SK-N-MC (cell line): ENCODE measurements at places on chromosomes 7 and 10.

DNA sequence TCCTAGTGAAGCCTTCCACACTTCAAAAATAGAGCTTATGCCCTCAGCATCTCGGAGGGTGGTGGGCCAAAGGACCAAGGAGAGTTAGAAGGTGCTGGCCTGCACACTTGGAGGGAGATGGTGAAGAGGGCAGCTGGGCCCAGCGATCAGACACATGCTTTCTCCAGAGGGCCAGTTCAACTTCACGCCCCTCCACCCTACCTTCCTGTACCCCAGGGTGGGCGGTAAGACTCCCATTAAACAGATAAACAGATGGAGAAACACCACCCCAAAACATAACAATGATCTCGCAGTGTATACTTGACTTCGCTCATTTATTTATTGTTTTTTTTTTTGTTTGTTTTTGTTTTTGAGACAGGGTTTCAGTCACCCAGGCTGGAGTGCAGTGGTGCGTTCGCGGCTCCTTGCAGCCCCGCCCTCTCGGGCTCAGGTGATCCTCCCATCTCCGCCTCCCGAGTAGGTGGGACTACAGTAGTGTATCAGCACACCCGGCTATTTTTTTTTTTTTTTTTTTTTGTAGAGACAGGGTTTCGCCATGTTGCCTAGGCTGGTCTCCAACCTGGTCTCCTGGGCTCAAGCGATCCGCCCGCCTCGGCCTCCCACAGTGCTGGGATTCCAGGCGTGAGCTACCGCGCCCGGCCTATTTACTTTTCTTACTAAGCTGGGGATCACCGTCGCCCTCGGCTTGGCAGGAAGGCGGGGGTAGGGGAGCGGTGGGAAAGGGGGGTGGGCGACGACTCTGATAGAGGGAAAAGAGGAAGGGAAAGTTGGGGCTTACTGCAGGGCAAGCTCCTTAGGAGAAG lies 1.8 kb downstream of the C10orf95 start:
- no peak for DNase-seq

- DNase-seq = no peak
Measured at GRCh38 chr10:61642150-61642571, 20.6 kb upstream of the CABCOCO1 start.

DNA sequence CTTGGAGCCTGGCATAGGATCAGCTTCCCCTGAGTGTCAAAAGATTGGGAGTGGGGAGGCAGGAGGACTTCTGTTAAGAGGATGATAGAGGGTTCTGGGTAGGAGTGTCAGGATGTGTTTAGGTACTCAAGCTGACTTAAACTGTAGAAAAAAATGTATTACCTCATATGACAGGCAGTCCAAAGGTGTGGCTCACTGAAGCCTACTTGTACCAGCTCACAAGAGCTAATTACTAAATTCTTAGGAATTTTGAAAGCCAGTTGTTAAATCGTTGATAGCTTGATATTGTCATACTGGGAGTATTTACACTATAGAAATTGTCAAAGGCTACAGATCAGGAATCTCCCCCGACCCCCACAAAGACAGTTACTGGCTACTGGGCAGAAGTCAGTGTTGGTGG lies 32.1 kb downstream of the FAS start:
- no peak for DNase-seq

- no peak for DNase-seq
Measured at GRCh38 chr7:92716825-92717580, 119.4 kb downstream of the CDK6 start.

GRCh38 chr7:109094-109493 lies 83.3 kb upstream of the FAM20C start:
- no peak for DNase-seq

DNA sequence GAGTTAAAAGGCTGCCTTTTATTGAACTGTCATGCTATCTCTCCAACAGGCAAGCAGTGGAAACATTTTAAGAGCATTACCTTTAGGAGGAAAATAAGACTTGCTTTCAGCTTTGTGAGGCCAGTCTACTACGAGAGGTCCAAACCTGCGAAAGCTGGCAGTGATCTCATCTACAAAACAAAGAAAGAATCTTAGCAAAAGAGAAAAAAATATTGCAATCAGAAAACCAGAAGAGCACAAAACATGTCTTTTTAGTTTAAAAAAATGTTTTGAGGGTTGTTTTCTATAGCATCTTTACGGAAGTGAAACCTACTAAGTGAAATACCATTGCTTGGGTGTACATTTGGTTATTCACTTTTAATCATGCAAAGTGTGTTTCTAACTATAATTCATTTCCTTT lies 147.9 kb downstream of the CPEB3 start:
- no peak for DNase-seq

DNA sequence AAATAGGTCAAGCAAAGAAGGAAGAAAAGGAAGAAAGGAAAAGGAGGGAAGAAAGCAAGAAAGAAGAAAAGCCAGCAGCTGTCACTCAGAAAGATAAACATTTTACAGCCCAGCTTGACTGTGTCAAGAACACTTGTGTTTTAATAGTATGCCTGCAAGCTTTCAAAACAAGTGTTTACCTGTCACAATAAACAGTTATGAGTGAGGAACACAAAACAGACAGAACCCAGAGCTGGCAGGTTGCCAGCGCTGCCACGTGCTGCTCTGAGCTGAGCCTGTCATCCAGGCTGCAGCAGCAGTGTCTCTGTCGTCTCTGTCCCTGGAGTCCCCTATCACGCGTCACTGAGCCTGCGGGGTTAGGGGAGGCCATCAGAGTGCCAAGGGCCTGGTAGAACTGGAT lies 827.6 kb upstream of the AUTS2 start:
- no peak for DNase-seq

- no peak for DNase-seq
Measured at GRCh38 chr7:41695661-41696322, 7.1 kb downstream of the INHBA start.

GRCh38 chr7:5349437-5350173 lies 66.9 kb downstream of the SLC29A4 start:
- no peak for DNase-seq

DNA sequence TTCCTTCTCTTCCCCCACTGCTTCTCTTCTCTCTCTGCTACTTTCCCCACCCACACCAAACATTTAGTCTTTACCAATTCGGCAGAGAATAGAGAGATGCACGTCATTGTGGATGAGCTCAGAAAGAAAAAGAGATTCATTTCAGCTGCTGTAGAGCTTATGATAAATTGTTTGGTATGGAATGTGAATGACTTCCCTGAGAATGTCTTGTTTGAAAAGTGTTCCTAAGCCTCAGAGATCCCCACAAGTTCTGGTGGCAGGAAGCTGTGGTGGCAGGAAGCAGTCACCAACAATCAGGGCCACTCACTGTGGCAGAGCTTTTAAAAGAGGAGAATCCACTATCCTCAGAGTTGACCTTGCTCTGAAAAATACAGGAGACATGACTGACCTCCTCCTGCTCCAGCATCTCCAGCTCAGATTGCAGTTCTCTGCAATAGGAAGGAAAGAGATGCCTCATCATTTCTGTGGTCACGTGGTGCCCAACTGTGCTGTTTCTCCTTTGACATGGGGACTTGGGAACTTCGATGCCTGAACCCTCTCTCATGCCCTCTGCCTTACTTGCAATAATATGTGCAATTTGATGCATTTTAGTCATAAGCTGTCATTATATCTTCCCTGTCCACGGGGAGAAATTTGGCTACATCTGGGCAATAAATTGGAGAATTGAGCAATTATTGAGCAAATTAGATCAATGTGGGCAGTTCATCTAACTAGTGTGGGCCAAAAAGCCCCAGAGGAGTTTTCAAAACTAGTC lies 76.5 kb downstream of the BMPER start:
- DNase-seq = no peak

DNA sequence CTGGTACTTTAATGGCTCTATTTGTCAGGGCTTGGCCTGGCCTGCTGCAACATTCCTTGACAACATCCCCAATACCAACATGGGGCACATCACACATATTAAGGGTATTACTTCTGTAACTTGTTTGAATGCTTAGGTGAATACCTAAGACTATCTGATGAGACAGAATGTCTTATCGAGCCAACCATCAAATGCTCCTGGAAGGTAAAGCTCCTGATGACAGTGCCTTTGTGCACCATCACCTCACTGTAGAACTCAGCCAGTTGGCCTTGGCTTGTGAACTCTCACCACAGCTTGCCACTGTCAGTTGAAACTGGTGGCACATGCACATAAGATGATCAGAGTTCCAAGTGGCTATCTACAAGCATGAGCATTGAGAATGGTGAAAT lies 3.7 kb upstream of the MYO1G start:
- DNase-seq = no peak

GRCh38 chr7:121994625-121995410 lies 121.9 kb downstream of the PTPRZ1 start:
- peak; percentile 71 for DNase-seq

DNA sequence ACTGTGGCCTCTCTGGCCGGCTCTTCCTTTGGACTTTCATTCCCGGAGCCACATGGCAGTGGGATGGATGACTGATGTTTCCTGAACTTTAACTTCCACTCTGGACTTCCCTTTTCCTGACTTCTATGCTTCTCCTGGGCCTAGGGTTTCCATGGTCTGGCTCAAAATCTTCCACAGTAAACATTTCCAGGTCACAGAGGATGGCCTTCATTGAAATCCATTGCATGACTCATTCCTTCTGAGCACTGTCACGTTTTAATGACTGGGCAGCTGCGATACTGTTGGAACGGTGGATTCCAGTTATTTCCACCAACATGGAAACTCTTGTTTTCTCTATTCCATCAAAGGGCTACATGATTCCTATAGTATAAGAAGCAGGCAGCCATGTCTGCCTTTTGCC lies 24.4 kb upstream of the ZNF273 start:
- DNase-seq = no peak

DNA sequence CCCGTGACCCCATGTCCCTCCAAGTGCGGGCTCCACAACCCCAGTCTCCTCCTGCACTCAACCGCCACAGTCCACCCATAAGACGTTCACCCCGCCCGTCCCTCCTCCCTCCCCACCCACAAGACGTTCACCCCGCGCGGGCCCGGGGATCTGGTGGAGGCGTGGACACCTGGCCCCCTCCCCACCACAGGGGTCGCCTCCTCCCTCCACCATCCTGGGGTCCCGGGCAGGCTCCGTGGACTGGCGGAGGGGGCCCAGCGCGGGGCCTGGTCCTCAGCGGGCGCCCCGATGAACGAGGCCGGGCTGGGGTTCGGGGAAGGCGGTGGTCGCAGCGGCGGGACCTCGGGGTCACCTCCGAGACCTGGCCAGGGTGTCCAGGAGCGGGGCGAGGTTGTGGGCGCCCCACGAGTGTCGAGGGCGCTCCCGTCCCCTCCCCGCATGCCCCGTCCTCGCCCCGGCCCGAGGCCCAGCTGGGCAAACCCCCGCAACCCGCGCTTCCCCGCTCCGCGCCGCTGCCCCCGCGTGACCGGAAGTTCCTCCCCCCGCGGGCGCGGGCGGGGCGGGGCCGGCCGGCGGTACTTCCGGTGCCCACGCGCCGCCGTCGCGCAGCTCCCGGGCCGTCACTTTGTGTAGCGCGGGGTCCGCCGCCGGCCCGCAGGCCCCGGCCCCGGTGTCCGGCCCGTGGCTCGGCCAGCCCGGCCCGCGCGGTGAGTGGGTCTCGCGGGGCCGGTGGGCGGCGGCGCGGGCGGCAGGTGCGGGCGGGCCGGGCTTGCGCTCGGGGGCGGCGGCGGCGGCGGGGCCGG lies at the start of gene ZNF316:
TSS of gene ZNF316 (plus strand) at position 578 of the 803 bp plus-strand sequence. CDS start 5,092 bp downstream, outside the sequence.
- DNase-seq = no peak

- no peak for DNase-seq
Measured at GRCh38 chr7:88321694-88322093, 15.0 kb upstream of the STEAP4 start.

DNA sequence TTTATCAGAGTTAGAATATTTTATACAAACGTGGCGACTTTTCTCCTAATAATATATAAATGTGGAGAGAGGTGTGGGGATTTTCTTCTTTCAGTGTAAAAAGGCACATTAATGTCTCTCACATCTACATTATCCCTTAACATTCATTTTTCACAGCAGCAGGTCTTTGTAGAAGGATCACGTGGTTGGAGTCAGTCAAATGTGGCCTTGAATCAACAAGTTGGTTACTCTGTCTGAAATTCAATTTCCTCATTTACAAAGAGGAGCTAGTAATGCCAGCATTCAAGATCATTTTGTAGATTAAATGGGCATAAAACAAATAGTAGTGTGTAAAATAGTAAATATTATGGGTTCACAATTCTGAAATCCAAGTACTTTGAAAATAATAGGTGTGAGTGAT lies 183.1 kb upstream of the SEMA3E start:
- DNase-seq = no peak

DNA sequence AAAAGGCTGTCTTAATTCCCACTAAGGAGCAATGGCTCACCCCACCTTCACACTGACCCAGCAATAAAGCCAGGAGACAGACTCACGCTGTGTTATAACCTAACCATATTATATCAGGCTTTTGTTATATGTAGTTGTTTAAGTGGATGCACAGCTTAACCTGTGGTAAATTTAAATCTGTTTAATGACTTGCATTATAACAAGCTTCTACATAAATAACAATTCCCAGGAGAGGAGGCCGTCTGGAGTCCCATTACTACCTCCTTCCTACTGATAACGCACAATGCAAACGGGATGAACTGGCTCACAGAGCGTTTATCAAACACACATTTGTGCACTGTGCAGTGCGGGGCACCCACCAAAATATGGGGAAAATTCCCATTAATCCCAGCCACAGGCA lies 102.1 kb upstream of the MGMT start:
- no peak for DNase-seq

- no peak for DNase-seq
Measured at GRCh38 chr7:125847692-125848091, 918.1 kb upstream of the POT1 start.

DNA sequence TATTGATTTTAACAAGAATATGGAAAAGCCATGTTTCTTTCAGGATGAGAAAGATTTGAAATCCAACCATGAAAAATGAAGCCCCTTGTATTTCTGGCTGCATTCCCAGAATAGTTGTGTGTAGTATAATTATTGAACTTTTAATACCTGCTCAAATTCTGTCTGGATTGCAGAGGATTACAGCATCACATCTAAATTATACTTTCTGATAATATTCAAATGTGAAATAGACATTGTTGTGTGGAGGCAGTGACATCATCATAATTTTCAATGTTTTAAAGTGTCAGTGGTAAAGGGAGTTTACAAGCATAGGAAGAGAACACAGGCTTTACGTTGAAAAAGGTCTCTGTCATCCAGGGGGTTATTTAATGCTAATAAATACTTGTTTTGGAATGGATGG lies 93.4 kb downstream of the POLL start:
- DNase-seq = no peak

DNA sequence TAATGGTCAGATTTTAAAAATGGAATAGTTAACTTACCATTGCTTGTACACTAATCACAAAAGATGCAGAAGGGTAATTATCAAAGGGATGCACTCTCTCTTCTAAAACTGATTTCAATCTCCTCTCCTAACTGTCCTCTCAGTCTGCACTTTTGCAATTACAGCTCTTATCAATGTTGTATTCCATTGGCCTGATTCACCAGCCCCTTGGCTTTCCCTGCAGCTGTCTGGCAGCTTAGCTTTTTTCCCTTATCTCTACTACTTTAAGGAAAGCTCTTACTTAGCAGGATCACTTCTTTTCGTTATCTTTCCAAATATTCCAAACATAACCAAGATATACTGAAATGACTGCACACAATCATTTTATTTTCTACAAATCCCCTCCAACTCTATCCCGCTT lies 448.8 kb downstream of the GRM8 start:
- no peak for DNase-seq
